ENCODE measurements at places on chromosomes 4 and X.

GRCh38 chr4:27894951-27895350 is 1034.3 kb downstream of the STIM2 start:
- no peak for DNase-seq

DNA sequence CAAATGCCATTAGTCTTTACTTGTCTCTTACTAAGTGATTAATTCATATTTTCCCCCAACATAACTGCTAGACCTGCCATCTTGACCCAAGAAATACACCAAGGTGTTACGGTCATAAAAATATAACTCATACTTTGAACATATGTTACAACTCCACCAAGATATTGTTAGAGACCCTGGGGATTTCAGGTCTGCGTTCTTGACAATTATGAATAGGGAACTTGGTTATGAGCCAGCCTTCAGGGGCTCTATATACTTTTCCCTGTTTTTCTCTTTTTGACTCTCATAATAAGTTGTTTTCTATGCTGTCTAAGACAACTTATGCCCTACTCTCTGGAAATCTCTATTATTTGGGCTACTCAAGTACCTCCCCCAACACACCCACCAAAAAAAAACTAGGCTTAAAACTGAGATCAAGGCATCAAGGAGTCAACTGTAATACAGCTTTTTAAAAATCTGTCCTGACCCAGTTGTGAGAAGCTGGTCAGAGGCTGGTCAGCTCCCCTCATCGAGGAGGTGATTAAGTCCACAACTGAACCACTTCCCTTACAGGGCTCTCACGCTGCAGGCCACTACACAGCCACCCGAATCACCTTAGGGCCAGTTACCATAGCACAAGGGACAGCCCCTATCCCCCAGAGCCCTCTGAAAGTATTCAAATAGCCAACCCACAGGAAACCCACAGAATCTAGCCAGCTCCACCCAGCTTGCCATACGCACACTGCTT is 10.5 kb upstream of the TLR3 start:
- no peak for DNase-seq

DNA sequence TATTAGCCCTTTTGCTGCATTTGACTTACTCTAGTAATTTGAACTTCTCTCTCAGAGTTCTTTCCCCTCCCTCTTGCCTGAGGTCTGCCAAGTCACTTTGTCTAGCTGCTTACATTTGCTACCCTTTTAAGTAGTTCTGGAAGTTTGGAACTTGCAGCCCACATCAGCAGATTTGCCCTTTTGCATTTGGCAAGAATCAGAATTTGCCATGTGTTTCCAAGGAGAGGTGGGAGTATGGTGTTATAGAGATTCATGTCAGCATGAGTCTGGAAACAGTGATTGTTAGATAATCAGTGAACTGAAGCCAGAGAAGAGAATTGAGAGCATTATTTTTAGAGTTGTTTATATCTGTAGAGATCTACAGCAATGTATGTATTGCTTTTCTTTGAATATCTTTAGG is 52.1 kb downstream of the KLHL34 start:
- DNase-seq = no peak

DNA sequence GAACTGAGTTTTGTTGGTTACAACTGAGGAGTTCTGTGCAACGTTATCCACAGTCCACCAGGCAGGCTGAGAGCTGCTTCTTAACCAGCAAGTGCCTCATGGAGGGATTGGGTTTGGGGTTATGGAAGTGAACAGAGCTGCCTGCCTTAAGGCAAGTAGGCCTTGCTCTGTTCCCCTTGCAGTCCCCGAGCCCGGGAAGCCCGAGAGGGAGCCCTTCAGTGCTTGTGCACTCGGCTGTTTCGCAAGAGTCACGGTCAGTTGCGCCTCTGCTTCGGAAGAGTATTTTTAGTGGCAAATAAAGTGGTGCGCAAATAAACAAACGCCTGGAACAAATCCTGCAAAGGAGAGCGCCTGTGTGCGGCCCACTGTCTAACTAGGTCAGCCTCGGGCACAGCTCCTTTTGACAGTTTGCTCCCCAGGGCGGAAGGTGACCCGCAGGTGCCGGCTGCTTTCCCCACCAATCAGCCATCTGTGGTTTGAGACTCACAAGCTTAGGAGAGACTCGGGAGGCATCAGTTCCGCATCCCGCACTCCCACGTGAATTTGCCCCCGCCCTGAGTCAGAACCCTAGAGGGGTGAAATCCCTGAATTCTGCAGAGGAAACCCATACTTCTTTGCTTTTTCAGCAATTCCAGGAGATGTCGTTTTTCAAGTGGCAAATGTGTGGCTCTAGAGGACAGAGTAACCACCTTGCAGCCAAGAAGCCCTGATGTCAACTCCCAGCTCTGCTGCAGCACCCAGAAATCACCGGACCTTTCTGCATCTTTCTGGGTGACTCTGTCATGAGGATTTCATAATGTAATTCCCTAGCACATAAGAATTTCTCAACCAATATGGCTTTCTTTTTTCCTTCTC is 56.8 kb downstream of the LGI2 start:
- DNase-seq = no peak

DNA sequence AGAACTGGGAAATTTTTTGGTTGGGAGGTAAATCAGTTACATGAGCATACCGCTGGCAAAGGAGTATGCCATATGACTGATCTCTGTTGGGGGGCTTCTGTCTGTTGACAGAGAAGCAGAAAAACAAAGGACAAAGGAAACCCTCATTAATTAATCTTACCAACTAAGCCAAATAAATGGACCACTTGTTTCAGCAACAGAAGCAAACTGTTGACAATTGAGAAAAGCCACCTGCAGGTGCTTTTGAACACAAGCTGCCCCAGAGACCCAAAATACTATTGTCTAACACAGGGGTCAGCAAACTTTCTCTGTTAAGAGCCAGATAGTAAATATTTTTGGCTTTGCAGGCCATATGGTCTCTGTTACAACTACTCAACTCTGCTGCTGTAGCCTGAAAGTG is 7.0 kb upstream of the FRYL start:
- no peak for DNase-seq

GRCh38 chr4:43112139-43112538 is 219.6 kb downstream of the GRXCR1 start:
- no peak for DNase-seq

- no peak for DNase-seq
Observed at GRCh38 chr4:152606753-152607152, 70.9 kb upstream of the FBXW7 start.

DNA sequence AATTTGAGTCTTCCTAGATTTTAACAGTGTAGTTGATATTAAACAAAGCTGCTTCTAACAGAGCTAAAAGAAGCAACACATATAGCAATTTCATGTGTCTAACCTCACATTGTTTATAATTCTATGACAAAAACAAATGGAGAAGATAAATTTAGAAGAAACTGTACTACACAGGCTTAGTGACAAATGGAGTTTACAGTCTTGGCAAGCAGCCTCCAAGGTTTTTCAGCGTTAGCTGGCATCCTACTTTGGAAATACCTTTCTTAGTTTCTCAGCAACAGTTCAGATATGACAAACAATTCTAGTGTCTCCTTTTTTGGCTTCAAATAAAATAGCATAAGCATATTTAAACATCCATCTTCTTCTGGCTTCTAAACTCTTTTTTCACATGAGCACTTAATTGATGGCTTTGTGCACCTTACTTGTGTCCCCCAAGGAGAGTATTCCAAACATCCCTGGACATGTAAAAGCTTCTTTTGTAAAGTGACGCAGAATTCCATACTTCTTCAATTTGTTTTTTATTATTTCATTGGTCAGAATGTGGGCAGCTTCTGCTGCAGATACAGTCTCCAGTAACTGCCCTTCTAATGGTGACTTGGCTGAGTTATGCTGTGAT is 249.8 kb downstream of the ANTXR2 start:
- DNase-seq = no peak

DNA sequence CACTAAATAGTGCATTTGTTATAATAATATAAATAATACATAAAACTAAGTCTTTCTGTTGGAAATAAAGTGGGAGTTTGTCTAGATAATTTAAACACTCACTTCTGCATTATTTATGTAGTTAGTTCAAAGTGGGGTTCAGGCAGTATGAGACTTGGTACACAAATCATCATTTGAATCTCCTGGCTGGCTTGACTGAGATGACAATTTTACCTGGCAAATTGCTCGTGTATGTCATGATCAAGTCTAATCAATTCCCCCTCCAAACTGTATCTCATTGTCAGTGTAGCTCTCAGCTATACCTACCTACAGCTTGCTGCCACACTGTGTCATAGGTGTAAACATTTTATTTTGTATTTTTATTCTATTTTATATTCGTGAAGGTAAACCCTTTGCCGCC is 563.4 kb upstream of the TENM3 start:
- DNase-seq = no peak

- DNase-seq = no peak
Observed at GRCh38 chr4:14302021-14302420, 674.5 kb upstream of the BOD1L1 start.

DNA sequence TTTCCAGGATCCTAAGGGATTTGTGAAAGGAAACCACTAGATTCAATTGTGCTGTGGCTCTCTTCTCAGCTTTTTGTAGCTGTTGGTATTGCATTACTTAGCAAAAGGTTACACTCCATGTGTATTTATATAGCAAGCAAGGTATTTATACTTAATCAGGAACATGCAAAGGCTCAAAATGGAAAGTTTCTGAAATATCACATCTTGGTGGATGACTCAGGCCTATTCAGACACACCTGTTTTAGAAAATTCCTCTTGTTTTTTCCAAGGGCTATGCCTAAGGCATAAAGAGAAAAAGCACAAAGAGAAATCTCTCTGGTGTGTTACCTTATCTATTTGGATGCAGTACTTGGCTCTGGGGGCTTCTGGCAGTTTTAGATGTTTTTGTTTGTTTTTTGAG is 144.4 kb upstream of the GALNT7 start:
- DNase-seq = no peak

- DNase-seq = no peak
Observed at GRCh38 chr4:2298532-2298991, 36.7 kb upstream of the MXD4 start.

- no peak for DNase-seq
Observed at GRCh38 chrX:122238801-122239200, 945.3 kb upstream of the GRIA3 start.

DNA sequence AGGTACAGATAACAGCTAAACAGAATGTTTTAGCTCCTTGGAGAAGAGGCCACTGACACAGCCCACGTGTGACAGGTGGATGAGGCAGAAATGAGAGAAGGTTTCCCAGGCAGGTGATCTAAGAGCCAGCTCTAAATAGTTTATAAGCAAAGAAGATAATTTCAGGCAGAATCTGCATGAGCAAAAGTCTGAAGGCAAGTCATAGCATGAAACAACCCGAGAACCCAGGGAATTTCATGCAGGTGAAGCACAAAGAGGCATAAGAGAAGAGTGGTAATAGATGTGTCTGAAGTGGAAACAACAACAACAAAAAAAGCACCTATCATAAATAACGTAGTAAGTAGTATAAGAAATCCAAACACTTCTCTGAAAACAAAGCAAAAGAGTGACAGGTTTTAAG is 275.8 kb upstream of the CPEB2 start:
- no peak for DNase-seq

- DNase-seq = no peak
Observed at GRCh38 chr4:22021106-22021505, 72.5 kb upstream of the KCNIP4 start.

DNA sequence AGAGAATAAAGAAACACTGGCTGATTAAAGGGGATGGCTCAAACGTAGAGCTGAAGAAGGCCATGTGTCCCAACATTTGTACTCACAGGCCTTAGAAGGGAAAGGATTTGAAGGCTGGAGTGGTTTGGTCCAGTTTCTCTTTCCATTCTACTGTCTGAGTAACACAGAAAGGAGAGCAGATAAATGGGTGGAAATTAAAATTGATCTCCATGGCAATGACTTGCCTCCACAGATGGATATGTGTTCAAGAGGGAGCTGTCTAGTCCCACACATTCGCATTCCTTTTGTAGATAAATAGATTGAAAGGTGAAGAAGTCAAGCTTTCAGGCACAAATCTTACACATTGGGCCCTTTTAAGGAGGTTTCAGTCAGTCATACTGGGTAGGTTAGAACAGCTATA is 74.6 kb downstream of the DOCK11 start:
- no peak for DNase-seq

GRCh38 chr4:141390571-141390970 is 169.9 kb downstream of the ZNF330 start:
- no peak for DNase-seq

GRCh38 chr4:107826421-107826980 is 1.8 kb downstream of the SGMS2 start:
- DNase-seq = no peak

DNA sequence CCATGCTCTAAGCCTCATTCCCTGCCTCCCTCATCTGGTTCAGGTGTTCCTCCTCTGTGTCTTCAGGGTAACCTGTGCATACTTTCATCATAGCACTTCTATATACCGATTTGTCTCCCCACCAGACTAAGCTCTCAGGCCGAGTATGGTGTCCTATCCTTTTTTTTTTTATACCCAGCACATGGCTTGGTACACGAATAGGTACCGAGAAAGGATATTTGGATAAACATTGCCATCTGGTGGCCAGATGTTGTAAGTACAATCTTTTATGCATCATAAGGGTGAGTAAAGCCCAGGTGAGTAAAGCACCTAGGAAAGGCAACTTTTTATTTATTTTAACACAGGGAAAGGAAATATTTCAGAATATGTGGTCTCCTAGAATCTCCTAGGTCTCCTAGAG is 68.4 kb downstream of the MID2 start:
- no peak for DNase-seq

GRCh38 chr4:141329174-141329569 is 108.5 kb downstream of the ZNF330 start:
- DNase-seq = no peak

GRCh38 chr4:112942077-112942476 is 107.4 kb upstream of the ANK2 start:
- no peak for DNase-seq

- no peak for DNase-seq
Observed at GRCh38 chrX:131779741-131780140, 235.9 kb downstream of the OR13H1 start.

GRCh38 chr4:162847945-162848549 is 318.6 kb downstream of the NAF1 start:
- DNase-seq = no peak

DNA sequence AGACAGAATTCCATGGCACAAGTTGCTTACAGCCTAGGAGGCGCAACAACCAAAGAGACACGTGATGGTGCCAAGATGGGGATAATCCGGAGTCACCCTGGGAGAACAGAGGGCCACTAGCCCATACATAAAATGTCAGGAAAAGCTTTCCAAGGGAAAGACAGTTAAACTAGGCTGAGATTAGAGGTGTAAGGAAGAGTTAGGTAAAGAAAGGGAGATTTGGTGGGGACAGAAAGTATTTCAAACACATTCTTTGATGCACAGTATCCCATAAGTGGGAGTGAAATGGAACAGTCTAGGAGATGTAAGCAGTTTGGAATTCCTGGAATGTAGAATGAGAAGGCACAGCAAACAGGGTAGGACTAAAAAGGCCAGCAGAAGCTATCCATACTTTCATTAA is 860.9 kb upstream of the LCORL start:
- DNase-seq = no peak

- no peak for DNase-seq
Observed at GRCh38 chr4:130808492-130808891, 1712.5 kb downstream of the C4orf33 start.

DNA sequence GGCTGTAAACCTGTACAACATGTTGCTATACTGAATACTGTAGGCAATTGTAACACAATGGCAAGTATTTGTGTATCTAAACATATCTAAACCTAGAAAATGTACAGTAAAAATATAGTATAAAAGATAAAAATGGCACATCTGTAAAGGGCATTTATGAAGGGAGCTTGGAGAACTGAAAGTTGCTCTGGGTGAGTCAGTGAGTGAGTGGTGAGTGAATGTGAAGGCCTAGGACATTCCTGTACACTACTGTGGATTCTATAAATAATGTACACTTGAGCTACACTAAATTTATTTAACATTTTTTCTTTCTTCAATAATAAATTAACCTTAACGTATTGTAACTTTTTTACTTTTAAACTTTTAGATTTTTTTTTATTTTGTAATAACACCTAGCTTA is 5.0 kb upstream of the SHROOM4 start:
- no peak for DNase-seq
